ENCODE measurements at places on chromosomes 12 and 14.

- no peak for DNase-seq
Observed at GRCh38 chr12:82789674-82790073, 103.0 kb downstream of the TMTC2 start.

DNA sequence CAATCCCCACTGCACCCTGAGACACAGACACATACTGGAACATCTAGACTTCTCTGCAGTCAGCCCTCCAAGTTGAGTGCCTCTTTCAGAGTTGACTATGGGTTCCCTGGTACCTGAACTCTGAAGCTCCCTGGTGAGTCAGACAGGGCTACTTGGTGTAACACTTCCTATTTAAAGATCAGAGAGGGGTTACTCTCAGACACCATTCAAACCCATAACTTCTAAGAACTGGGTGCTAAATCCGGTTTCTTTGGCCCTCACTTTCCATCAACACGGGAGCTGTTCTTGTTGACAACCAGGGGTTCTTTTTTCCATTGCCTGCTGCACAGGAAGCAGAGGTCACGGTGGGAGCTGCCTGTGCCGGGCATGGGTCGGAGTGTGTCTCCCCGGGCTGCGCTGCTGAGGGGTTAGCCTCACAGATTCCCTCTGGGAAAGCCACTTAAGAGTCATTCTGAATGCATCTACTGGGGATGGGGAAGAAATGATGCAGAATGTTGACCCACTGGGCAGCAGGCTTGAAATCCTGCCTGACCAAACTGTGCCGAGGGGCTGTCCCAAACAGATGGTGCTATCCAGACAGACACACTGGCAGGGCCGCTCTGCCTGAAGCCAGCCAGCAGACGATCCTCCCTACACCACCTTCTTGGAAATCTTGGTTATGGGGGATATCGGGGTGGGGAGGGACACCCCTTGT is 74.1 kb downstream of the PITPNM2 start:
- DNase-seq = no peak

DNA sequence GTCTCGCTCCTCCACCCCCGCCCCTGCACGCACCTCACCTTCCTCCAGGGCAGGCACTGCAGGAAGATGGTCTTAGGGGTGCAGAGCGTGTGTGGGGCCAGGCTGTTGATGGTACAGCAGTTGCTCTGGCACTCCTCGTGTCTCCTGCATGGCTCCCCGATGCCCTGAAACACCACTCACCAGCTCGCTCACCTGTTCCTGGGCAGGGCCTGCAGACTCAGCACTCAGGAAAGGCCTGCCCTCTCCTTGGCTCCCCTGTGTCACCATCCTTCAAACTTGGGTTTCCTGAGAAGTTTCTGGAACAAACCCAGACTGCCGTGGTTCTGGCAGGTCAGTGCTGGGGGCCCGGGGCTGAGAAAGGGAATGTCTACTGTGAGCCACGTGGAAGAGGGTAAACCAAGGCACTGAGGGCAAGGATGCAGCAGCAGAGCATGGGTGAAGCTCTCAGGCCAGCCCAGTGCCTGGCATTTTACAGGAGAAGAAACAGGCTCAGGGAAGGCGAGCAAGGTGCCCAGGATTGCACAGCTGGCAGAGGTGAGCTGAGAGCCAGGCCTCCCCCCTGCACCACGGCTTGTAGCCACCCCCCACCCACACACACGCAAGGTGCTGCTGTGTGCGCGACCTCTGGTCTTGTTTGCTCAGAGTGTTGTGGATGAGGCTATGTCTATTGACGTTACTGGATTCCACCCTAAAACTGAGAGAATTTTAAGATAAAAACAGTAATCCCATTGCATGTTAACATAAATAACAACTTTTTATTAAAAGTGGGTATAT is 5.5 kb downstream of the LRCOL1 start:
- no peak for DNase-seq

- DNase-seq = no peak
Observed at GRCh38 chr14:99600232-99600888, 3.6 kb downstream of the CCDC85C start.

- no peak for DNase-seq
Observed at GRCh38 chr14:47332939-47333338, 342.5 kb downstream of the MDGA2 start.

DNA sequence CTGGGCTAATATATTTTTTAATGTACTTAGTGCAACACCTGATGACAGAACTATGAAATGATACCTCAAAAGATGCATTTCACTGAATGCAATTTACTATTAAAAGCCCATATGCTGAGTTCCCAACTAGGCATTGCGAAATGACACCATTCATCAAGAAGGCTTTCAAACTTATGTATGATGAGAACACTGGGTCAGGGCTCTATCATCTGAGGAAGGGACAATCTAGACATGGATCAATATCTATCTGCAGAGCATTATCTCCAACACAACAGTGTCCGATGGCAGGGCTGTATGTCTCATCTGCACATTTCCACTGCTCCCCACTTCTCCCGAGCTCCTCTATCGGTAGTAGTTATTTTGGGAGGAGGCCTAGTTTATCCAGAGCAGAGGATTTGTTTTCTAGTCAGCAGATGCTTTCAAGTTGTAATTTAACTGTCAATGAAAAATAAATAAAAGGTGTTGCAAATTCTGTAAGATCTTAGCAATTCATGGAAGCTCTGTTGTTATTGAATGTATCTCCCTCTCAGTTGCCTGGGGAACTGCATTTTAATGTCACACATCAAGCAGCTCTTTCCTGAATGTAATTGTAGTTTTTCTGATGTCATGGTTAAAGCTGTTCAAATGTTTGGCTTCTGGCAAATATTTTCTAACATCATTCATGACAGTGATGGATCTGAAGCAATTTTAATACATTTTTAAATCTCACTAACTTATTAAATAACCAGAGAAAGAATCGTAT is 7.4 kb upstream of the GCH1 start:
- no peak for DNase-seq

DNA sequence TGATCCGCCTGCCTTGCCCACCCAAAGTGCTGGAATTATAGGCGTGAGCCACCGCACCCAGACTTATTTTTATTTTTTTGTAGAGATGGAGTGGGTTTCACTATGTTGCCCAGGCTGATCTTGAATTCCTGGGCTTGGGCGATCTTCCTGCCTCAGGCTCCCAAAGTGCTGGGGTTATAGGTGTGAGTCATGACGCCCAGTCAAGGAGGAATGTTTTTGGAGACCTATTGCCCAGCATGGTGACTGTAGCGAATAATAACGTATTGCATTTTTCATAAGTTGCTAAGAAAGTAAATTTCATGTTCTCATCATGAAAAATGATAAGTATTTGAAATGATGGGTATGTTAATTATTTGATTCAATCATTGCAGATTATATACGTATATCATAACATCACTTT is 46.5 kb downstream of the TEAD4 start:
- no peak for DNase-seq

DNA sequence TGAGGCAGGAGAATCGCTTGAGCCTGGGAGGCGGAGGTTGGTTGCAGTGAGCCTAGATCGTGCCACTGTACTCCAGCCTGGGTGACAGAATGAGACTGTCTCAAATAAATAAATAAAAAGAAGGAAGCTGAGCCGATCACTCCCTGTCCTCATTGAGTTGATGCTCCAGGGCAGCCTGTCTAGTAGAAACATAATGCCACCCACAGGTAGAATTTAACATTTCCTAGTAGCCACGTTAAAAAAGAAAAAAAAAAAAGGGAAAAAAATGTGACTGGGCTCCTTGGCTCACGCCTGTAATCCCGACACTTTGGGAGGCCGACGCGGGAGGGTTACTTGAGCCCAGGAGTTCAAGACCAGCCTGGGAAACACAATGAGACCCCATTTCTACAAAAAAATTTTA is 135.7 kb downstream of the SCARB1 start:
- DNase-seq = no peak

DNA sequence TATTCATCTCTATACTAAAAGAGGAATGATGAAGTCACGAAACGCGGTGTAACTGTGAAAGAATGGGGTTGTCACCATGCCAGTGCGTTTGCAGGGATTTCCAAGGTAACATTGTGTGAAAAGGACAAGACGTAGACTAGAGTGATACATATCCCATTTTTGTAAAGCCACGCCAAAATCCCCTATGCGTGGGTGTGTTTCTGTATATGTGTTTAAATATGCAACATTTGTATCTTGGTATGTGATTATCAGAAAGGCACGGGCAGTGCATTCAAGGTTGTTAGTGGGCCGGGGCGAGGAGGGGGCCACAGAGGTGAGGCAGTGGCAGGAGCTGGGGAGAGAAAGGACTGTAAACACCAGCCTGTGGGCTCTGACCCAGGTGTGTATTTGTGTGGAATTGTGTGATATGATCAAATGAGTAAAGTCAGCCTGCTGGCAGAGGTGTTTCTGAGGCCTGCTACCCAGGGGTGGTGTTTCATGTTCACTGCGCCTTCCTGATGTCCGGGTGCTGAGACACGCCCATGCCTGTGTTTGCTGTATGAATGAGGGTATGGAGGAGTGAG is 137.8 kb downstream of the ADGRD1 start:
- DNase-seq = no peak

GRCh38 chr12:76259660-76260389 is 88.4 kb downstream of the BBS10 start:
- no peak for DNase-seq

GRCh38 chr12:51863933-51864832 is 15.7 kb upstream of the FIGNL2 start:
- DNase-seq = no peak

- DNase-seq = no peak
Observed at GRCh38 chr12:3078086-3078820, 1.1 kb downstream of the TSPAN9 start.

DNA sequence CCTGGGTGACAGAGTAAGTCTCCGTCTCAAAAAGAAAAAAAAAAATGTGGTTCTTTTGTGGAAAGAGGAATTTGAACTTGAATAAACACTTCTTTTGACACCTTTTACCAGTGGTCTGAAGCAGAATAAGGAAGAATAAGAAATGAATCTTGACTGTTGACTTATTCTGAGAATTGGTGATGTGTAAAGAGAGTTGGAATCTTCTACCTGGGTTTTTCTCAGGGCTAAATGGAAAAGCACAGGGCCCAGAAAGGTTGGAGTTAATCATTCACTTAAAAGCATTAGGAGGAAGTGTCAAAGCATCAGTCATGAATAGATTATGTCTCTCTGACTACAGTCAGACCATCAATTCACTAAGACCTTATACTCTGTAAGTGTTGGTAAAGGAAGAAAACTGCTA is 13.9 kb downstream of the PNMA1 start:
- no peak for DNase-seq

GRCh38 chr14:28340816-28341215 is 425.8 kb upstream of the FOXG1 start:
- DNase-seq = no peak

- no peak for DNase-seq
Observed at GRCh38 chr14:21236948-21237797, 32.1 kb downstream of the HNRNPC start.

DNA sequence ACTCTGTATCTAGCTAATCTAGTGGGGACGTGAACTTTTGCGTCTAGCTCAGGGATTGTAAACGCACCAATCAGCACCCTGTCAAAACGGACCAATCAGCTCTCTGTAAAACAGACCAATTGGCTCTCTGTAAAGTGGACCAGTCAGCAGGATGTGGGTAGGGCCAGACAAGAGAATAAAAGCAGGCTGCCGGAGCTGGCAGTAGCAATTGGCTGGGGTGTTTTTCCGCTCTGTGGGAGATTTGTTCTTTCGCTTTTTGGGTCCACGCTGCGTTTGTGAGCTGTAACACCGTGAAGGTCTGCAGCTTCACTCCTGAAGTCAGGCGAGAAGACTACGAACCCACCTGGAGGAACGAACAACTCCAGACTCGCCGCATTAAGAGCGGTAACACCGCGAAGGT is 76.5 kb downstream of the SPRING1 start:
- DNase-seq = no peak

DNA sequence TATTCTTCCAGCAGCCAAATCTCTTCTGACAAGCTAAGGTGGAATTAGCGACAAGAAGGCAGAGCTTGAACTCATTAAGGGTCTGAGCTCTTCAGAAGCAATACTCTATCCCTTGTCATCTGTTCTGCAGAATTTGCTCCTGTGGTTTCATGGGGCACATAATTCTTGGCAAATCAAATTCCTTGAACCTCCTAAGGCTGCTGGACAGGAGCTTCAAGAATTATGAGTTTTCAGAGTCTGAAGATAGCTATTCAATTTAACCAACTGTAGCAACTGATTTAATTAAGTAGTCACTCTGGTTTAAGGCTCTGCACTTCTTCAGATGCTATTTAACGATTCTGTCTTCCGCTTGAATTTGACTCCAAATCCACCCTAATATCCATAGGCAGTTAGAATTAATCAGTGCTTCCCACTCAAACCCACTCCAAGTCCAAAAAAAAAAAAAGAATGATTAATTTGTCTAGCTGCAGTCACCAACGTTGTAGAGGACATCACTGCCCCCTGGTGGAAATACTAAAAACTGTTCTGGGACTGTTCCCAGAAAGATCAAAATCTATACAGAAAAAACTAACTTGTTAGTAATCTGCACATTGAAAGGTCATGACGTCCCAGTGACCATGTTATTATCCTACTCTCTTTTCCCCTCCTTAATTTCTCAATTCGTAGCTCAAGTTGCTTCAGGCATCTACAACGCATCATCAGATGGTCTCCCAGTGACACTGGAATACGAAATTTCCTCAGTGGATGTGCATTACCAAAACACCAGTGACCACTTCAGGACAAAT is 169.9 kb downstream of the KIF21A start:
- DNase-seq = peak; percentile 34

GRCh38 chr12:67798768-67799167 is 150.2 kb downstream of the DYRK2 start:
- no peak for DNase-seq

- peak; percentile 2 for DNase-seq
Observed at GRCh38 chr14:96417254-96417653, 25.3 kb downstream of the AK7 start.

GRCh38 chr12:43653289-43653915 is 101.4 kb upstream of the ADAMTS20 start:
- no peak for DNase-seq

DNA sequence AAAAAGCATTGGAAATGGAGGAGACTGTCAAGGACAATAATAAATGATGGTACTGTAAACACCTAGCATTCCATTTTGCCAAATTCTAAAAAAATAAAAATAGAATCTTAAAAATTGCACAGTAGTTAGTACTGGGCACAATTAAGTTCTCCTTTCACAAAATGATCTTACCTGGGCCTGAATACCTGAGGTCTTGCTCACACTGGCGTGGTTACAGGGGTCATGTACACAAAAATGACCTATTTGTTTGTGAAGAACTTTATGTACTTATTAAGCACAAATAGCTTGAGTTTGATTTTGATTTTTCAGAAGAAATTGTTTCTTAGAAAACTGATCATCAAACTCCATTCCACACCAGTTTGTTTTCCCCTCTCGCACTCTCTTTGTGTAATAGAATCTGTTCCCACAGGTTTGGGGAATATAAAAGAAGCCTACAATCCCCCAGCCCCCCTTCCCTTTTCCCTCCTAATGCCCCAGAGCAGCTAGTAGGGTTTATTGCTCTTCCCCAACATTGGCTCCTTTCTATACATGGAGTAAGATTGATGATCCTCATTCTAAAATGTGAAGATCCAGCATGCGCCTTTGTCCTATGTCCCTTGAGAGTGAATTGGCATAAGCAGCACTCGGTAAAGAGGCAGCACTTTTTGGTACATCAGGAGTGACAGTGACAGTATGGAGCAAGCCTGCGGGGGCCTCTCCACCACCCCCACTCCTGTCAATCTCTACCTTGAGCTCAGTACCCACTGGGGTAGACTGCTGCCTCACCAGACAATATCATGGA is 204.3 kb downstream of the ASCL1 start:
- no peak for DNase-seq

GRCh38 chr14:102234331-102235264 is 70.4 kb downstream of the MOK start:
- DNase-seq = no peak

All from NCI-H2029 treated with DMSO at 0.1 percent for 48 hours (cell line).